Activated T-helper 17 cell treated with anti-CD3 and anti-CD28 coated beads, Interleukin-2, amount 50 U/mL, for 72 hours (primary cell): ENCODE measurements at places on chromosomes 3 and 15.

- ATAC-seq = no peak
Observed at GRCh38 chr15:44738340-44738984, 2.1 kb downstream of the TRIM69 start.

DNA sequence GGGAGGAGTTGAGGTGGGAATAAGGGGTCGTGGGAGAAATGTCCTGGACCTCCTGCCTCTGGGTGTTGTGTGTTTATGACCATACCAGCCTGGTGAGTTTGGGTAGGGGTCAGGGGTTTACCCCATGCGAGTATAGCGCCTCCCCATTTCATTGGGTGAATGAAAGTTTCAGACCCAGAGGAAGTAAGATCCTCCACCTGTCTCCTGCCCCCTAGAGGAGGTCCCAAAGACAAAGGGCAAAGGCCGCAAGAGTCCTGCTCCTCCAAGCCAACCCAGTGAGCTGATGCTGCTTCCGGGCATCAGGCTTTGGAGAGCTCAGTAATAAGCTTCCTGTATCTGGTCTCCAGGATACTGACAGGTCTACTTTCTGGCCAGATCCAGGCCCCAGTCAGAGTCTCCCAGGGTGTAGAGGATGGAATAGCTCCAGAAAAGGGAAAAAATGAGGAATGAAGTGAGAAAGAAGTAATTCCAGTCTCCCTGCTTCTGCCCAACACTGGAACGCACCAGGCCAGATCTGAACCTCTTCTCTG is 6.4 kb upstream of the TBC1D21 start:
- no peak for ATAC-seq

DNA sequence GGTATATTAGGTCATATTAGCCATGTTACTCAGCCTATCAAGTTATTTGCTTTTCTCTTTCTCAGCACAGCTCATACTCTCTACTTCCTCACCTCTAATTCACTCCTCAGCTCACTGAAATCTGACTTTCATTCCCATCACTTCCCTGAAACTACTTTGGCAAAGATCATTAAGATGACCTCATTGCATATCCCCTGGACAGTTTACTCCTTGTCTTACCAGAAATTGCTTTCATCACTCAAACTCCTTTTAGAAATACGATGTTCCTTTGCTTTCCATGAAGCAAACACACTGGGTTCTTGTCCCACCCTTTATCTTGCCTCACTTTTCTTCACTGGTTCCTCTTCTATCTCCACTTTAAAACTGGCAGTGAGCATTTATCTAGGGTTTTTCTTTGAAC is 354.4 kb downstream of the TUSC7 start:
- no peak for ATAC-seq

DNA sequence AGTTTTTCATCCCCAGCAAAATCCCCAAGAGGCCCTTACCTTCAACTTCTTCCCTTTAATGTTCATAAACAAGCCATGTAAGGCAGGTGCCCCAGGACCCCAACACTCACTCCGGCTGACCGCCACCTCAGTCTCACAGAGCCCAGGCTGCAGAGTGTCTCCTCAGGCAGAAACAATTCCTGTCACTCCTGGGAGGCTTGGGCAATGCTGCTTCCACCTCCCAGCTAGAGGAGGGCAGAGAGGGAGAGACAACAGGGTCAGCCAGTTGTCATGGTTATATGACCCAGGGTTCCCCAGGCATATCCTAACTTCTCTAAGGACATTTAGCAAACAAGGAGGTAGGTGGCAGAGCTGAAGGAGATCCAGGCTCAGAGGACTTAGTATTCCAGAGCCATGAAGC is at the start of gene PLIN1:
PLIN1 (minus strand) TSS at position 156 of the 400 bp plus-strand sequence. CDS start 1,878 bp downstream, outside the sequence.
- ATAC-seq = no peak

- ATAC-seq = no peak
Observed at GRCh38 chr3:129228891-129229585, 20.4 kb upstream of the COPG1 start.

- ATAC-seq = no peak
Observed at GRCh38 chr3:8764528-8764927, 4.9 kb downstream of the OXTR start.

DNA sequence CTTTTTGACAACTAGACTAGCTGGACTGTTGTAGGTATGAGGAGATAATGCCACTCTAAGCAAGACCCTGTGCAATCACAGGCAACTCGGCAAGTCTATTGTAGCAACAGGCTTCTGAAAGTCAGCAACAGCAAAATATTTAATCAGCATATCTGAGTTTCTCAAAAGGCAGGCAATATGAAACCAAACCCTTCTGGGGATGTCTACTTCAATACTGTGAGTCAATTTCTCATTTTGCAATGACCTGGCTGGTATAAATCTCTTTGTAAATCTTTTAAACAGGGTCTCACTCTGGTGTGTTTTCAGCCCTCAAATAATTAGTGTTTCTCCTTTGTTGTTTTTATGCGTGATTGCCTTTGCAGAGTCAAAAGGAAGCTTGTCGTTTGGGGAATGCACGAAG is 1044.5 kb downstream of the NTRK3 start:
- no peak for ATAC-seq

DNA sequence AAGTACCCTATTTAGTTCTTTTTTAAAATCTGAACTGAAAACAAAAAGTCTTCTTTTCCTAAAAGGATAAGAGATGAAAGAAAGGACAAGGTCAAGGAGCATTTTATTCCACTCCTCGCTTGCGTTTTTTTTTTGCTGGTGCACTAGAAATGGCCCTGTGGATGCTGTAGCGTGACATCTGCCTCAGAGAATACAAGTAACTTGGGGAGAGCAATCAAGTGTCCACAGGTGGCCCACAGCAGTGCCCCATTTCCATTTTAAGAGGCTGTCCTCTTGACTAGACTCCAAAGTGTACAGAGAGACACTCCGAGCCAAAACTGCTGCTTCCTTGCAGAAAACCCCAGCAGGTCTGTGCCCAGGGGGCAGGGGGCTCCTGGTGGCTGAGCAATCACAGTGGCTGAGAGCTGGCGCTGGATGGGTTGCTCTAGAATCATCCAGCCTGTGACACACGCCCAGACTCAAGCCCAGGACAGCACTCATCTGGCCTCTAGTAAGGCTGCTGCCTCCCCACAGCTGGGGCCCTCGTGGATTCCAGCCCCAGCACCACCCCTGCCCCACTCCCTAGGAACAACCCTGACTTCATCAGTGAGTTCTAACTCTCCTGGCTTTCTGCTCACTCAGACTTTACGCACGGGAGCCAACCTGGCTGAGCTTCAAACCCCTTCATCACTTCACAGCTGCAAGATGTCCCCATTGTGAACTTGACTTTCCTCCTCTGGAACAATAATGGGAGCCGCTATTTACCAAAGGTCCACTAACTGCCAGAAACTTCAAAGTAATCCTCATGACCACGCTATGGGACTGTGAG is 71.1 kb upstream of the SPATA12 start:
- ATAC-seq = no peak

- no peak for ATAC-seq
Observed at GRCh38 chr15:94324835-94325767, 93.7 kb downstream of the MCTP2 start.

DNA sequence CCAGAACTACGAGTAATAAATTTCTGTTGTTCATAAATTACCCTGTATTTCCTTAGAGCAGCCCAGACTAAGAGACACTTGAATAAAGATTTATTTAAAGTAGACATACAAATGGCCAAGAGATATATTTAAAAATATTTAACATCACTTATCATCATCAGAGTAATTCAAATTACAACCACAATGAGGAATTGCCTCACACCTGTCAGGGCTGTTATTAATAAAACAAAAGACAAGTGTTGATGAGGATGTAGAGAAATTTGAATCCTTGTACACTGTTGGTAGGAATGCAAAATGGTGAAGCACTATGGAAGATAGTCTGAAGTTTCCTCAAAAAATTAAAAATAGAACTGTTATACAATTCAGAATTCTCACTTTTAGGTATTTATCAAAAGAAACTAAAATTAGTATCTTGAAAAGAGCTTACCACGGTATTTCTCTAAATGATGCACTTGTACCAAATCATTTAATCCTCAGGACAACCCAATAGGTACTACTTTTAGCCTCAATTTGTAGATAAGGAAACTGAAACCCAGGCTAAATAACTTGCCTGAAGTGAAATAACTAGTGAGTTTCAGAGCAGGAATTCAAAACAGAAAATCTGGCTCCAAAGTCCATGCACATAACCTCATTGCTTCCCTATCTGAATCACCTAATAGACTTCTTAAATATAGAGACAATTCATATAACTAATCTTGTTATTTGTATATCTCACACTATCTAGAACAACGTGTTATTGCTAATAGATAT is 69.4 kb downstream of the ZBTB20 start:
- peak; percentile 31 for ATAC-seq

DNA sequence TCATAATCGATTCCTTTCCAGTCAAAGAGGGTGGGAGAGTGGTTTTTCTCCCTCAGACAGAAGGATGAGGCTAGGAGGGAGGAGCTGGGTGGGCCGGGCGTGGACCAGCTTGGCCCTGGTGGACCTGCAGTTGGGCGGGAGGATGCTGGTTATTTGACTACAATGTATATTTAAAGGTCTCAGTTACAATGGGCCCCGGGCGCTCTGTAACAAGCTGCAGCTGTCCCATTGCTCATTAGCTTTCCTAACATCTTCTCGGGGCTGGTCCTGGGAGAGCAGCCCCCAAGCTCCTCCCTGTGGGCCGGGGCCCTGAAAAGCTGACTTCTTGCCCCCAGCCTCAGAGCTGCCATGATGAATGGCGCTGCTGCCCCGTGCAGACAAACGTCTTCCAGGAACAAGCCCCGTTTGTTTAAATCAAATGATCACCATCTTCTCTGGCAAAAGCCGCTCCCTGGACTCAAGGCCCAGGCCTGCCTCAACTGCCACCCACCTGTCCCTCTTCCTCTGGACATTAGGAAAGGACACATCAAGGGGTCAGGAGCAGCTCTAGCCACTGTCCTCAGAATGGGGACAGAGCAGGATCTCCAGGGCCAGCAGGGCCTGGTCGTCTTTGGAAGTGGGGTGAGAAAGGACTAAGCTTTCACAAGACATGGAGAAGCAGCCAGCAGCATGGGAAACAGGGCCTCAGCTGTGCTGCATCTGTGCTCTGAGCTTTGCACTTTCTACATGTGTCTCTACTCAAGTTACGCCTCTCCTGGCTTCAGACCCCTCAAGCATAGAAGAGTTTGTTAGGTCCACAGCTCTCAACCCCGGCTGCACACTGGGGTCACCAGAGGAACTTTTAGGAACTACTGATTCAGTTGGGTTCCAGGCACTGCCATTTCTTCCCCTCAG is 38.6 kb downstream of the MAGEF1 start:
- no peak for ATAC-seq

DNA sequence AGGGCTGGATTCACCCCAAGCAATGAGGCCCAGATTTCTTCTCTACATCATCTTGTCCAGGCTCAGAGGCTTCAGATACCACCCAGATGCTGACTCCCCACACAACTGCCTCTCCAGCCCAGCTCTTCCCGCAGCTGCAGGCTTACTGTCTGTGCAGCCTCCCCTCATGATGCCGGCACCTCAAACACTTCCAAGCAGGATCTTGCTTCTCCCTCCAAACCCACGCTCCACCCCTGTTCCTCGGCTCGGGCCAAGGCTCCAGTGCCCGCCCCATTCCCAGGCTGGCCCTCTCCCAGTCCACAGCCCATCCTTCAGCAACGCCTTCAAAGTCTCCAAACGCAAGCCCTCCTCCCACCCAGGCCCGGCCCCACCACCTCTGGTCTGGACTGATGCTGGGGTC is 159.2 kb upstream of the LINGO1 start:
- ATAC-seq = no peak

DNA sequence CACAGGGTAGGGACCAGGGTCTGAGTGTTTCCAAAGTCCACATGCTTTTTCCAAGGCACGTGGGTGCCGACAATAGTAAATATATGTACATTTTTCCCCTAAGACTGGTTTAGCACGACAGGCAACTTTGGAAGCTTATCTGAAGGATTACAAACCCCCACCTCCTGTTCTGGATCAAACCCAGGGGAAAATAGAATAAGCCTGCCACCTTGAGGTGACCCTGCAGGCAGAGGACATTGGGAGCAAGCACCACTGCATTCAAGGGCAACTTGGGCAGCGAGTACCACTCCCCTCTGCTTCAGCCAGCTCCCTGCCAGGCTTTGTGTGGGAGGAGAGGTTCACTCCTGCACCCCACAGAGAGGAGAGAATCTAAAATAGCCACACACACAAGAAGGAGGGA is 44.8 kb downstream of the KBTBD12 start:
- no peak for ATAC-seq

DNA sequence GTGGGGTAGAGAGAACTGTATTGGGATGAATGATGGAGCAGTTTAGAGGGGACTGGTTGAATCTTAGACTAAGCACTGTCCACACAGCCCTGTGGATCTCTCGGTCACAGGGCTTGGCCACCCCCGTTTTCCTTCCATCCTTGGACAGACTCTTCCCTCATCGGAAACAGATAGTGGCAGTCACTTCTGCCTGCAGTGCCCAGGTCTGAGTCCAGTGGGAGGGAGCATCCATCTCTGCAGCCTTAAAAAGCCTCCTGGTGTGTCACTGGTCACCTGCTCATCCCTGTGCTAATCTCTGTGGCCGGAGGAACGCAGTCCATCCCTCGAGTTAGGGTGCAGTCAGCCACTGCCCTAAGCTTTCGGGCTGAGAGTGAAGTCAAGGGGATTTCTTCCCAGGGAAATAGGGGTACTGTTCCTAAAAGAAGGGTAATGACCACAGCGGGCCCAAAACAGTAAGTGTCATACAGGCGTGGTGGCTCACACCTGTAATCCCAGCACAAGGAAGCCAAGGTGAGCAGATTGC is 32.0 kb downstream of the PLA2G4D start:
- ATAC-seq = no peak

DNA sequence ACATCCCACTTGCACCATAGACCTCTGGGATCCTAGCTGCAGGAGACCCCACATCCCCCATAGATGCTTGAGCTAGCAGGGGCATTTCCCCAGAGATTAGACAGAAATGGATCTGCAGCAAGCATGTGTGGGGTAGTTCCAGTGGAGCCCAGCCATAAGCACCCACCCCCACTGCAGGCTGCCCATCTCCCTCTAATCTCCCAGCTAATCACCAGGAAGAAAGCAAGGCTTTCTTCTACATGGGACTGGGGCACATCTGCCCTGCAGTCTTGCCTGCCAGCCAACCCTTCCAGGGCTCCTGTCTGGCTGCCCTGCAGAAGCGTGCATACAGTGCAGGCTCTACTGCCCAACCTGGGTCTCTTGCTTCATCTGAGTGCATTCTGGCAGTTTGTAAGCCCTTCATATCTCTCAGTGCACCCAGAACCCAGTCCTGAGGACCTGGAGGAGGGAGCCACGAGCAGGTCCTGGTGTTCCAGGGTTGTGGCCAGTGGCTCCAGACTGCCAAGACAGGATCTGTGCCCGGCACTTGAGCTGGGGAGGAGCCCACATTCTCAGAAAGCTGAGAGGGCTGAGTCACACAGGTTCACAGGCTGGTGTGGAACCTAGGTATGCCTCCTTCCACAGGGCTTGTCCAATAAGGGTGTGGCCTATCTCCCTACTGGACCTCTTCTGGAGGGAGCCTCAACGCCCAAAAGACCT is 49.9 kb upstream of the IGSF11 start:
- no peak for ATAC-seq

- no peak for ATAC-seq
Observed at GRCh38 chr15:62413786-62414185, 248.7 kb upstream of the C2CD4B start.

DNA sequence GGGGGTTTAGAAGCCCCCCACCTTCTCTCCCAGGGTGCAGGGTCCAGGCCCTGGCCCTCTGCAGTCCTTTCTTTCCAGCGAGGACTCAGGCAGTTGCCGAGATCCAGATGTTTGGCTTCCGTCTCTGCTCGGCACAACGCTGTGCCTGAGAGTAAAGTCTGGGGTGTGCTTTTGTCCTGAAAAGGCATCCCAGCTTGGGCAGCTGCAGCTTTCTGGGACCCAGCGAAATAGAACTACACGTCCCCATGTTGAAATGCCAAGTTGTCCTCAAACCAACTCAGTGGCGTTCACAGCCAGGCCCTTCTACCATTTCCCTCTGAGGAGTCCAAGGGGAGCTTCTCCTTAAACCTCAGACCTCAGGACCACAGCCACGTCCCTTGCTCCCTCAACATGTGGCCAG is 23.1 kb downstream of the FGD5 start:
- no peak for ATAC-seq
